ENCODE measurements at places on chromosomes 1 and 21.

DNA sequence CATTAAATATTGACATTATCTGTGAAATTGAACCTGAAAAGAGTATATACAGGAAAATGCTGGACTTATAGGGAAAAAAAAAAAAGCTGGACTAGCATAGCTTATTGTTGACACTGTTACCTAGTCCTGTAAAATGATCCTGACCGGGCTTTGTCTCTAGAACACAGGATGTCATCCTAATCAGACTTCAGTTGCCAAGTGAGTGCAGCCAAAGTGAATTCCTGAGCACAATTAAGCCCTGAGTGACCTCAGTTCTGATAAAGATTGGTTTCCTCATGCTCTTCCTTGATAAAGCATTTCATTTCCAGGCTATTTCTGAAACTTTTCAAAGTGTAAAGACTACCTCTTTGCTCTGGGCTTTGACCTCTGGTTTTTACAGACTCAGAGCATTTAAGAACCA lies 19.8 kb downstream of the SELP start:
- no peak for DNase-seq

- no peak for DNase-seq
Measured at GRCh38 chr1:239058190-239058589, 328.2 kb upstream of the CHRM3 start.

DNA sequence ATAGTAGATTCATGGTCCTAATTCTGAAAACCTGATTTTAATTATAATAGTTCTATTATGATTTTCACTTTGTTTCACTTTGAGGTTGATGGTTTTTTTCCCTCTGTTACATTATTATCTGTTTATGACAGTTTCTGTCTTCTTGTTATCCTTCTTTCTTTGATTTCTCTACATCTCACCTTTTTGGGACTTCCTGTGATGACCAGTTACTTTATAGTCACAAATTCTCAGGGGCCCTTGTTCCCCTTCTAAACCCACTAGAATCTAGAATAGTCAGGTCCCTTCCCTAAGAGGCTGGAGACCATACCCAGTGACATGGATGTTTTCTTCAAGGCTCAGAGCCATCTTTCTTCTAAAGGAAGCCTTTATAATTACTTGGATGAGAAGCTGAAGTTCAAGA lies 238.4 kb downstream of the GPR52 start:
- no peak for DNase-seq

GRCh38 chr1:221716713-221717484 lies 25.0 kb downstream of the DUSP10 start:
- DNase-seq, result no peak

All from adipocyte (in vitro differentiated cells).